Activated CD8-positive, alpha-beta T cell treated with anti-CD3 and anti-CD28 coated beads for 36 hours (primary cell): ENCODE measurements at places on chromosomes 4 and X. TPM values are rescaled to one million over a fixed set of nuclear protein-coding genes. Genes with fewer than 3 reads are reported as not detected.
A peak's percentile ranks its signal among the peaks of the same experiment; 100 is the strongest.

Gene CLDN22
- not detected for total RNA-seq

DNA sequence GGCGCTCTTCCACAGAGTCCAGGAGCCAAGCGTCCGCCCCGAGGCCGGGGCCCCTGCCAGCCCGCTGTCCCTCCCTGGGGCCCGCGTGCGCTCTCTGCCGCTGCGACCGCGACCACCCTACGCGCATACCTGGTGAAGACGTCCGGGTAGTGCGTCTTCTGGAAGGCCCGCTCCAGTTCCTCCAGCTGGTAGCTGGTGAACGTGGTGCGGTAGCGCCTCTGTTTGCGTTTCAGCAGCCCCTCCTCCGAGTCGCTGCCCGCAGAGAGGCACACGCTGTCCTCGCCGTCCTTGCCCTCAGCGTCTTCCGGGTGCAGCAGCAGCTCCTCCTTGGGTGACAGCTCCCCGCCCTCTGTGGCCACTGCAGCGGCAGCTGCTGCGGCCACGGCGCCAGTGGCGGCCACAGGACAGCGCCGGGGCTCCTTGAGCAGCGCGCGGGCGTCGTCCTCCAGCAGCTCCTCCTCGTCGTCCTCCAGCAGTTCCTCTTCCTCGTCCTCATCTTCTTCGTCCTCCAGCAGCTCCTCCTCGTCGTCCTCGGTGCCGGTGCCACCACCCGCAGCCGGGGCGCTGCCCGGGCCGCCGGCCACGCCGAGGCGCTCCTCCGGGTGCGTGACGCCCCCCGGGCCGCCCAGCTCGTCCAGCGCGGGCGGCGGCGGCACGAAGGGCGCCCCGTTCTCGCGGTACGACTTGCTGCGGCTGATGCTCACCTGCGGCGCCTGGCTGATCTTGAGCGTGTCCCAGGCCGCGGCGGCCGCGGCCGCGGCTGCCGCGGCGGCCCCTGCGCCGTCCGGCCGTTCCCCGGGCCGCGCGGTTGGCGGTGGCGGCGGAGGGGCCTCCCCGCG lies 2.8 kb downstream of the ARX start:
- no peak for DNase-seq

Gene IL2RG
- 310 TPM for total RNA-seq

Gene FAT4
- not detected for total RNA-seq

Gene XK
- total RNA-seq, result not detected

Gene SLC38A5
- 82.1 TPM for total RNA-seq

- DNase-seq, result peak; percentile 81
These were observed 21.1 kb downstream of the ACOX3 start for GRCh38 chr4:8419222-8420041.

Gene LRIT3
- 0.13 TPM for total RNA-seq

GRCh38 chrX:13470685-13470977 lies 98.8 kb upstream of the EGFL6 start:
- no peak for DNase-seq

GRCh38 chrX:71164071-71164470 lies 19.4 kb downstream of the NLGN3 start:
- no peak for DNase-seq

GRCh38 chr4:119725688-119726330 lies 97.2 kb upstream of the PDE5A start:
- DNase-seq, result no peak

DNA sequence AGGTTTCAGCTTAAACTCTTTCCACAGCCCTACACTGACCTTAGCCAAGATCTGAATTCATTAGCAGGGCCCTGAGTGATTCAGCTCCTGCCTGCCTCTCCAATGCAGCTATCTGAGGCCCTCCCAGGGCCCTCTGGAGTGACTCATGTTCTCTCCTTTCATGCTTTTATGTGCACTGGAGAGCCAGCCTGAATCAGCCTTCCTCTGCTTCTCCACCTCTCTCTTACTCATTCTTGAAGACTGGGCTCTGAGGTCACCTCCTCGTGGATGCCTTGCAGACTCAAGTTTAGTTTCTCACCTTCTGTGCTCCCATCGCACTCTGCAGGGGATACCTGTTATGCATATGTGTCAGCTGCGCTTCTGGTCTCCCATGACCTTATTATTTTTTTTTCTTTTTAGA lies 3.1 kb upstream of the OCIAD2 start:
- peak; percentile 87 for DNase-seq

- no peak for DNase-seq
These were observed 102.9 kb upstream of the PAQR3 start for GRCh38 chr4:79042079-79042674.

- no peak for DNase-seq
These were observed 824 bp upstream of the HMGB3 start for GRCh38 chrX:150982235-150982787.

Gene CXCL6
- not detected for total RNA-seq

DNA sequence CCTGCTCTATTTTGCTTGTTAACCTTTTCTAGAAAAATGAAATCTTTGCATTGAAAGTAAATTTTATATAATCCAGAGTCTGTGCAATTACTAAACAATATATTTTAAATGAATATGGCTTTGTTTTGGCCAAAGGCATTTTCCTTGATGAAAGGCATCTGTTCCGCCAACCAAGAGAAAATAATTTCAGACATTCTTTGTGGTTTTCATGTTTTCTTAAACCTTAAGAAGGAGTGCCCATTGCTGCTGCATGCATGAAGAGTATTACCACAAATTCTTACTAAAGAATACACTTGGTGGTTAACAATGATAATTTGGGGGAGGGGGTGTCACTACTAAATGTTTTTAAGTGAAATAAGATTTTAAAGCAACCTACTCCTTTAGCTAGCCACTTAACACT lies 2.7 kb upstream of the PDGFC start:
- DNase-seq, result no peak

- DNase-seq, result no peak
These were observed 202.4 kb downstream of the IDS start for GRCh38 chrX:149302705-149303104.

Gene SLC10A6
- total RNA-seq, result not detected

DNA sequence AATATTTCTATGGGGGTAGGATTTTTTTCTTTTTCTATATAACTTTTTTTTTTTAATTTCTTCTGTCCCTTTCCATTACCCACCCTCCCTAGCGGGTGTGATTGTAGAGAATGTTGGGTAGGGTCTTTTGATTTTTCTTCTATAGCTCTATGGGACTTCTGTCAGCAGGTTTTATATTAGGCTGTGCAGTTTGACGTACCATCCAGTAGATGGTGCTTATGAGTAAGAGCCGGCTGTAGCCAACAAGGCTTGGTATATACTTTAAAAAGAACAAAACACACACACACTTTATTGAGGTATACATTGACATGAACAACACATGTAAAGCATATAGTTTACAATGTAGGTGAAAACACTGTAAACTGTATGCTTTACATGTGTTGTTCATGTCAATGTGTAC lies 247.9 kb upstream of the POF1B start:
- DNase-seq, result no peak

- no peak for DNase-seq
These were observed 17.7 kb upstream of the GPC3 start for GRCh38 chrX:134002921-134003615.

GRCh38 chrX:34299451-34299967 lies 167.4 kb upstream of the FAM47A start:
- no peak for DNase-seq

DNA sequence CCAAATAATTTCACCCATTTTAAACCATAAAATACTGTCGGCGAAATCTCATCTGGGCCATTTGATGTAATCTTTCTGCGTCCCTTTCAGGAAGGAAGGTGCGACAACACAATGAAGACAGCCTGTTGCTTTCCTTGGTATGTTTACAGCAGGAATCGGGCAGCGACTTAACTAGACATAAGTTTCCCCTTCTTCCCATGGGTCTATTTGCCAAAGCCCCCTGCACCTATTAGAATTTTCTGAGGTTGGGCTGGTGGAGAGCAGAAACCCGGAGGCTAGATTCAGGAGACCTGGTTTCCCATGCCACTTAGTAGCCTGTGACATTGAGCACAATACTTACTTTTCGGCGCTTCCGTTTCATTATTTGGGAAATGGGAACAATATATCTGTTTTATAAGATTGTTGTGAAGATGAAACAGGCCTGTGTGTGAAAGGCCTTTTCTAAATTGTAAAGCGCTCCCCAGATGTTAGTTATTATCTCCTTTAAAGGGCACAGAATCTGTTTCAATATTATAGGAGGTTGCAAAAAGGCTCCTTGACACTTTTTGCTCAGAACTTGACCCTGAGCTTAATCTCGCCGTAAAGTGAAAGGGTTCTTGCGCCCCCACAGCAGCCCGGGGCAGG lies 552 bp upstream of the AFF1 start:
- DNase-seq, result no peak

Gene SPANXN4
- total RNA-seq, result not detected

- no peak for DNase-seq
These were observed 17.6 kb upstream of the GK2 start for GRCh38 chr4:79425586-79425985.

DNA sequence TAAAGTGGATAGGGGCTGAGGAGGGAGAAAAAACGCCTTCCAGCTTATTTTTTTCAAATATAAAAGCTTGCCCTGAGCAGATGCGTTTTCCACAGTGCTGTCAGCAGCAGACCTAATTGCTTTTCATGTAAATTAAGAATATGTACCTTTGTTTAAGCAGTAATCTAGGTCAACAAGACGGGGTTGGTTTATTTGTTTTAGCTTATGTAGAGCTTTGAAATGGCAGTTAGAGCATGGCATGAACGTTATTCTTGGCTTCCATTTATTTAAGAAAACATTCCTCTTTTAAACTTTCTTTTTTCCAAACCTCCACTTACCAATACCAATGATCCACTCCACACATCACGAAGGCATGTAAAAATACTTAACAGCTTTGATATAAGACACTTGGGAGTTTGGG lies 220.3 kb upstream of the TENM3 start:
- no peak for DNase-seq

GRCh38 chrX:15160558-15161095 lies 109.3 kb downstream of the ASB9 start:
- no peak for DNase-seq

DNA sequence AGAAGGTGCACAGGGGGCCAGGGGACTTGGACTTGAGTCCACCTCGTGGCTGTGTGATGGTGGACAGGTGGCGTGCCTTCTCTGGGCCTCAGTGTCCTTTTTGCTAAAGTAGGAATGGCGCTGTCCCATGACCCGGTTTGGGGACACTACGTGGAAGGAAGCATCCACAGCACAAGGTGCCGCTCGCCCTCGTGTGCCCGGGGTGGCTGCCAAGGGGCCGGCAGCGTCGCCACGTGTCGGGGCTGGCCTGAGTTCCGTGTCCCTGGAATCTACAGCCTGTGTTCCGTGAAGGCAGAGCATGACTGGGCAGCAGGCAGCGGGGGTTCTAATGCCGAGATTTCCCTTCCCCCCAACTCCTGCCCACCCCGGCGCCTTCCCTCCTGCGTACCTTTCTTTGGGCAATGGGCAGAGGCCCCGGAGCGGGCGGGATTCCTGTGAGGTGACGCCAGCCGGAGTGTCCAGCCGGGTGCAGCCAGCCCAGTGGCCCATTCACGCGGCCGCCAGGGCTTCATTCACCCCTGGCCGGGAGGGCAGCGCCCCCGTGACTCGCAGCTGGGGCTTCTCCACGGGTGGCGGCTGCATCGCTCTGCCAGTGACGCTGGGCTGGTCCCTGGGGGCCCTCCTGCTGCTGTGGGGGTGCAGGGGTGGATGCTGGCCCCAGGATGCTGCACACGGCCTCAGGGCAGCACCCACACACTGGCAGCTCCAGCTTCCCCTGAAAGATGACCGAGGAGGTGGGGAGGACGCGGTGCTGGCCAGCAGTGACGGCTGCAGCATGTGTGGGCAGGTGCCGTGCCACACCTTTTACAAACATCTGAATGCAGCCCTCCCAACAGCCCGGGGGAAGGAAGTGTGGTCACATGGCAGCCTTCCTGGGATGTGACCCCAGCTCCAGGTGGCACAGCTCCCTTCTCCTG lies 21.2 kb downstream of the DOK7 start:
- no peak for DNase-seq

DNA sequence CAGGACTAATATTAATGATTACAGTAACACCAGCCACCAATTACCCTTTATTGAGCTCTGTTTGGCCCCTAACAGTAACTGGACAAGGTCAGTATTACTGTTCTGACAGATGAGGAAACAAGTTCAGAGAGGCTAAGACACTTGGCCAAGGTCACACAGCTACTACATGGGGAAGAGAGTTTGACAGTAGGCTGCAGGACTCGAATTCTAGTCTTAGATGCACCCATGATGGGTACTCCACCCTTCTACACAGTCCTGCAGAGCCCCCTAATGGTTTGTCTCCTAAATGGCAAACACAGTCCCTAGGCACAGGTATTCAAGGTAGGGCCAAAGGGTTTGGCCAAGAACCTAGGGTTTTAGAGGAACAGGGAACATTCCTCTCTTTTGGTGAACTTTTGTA lies 93.9 kb downstream of the NSUN7 start:
- DNase-seq, result peak; percentile 57

DNA sequence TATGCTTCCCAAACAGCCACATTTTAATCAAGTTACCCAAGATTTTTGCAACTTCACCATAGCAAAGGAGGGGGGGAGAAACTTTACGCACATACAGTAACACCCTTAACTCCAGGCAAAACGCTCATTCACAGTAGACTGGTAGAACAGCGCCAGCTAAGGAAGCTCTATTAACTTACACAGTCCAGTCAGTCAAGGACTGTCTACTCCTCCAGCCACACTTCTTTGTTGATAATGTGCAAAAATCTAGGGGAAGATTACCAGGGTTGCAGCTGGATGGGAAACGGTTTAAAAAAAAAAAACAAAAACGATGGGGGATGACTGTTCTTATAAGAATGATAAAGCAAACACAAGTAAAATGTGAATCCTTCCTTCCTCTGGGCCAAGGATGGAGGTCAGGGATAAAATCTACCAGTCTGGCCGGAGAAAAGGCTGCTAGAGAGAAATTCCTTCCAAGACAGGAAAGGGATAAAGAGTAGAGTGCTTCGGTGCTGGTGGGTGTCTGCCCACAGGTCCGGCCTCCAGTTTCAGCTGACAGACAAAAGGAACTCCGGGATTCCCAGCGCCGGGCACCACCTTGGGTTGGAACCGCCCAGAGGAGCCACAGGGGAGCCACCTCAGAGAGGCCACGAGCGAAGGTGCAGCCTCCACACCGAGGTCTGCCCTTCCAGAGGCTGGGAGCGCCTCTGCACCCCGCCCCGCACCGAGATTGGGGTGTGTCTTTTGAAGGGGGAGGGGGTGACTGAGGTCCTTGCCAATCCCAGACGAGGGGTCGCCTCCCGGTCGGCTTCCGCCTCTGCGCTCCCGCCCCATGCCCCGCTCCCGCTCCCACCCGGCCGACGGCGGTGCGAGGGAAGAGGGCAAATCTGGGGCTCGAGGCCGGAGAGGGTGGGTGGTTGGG lies 811 bp downstream of the ANKRD50 start:
- DNase-seq, result peak; percentile 7

DNA sequence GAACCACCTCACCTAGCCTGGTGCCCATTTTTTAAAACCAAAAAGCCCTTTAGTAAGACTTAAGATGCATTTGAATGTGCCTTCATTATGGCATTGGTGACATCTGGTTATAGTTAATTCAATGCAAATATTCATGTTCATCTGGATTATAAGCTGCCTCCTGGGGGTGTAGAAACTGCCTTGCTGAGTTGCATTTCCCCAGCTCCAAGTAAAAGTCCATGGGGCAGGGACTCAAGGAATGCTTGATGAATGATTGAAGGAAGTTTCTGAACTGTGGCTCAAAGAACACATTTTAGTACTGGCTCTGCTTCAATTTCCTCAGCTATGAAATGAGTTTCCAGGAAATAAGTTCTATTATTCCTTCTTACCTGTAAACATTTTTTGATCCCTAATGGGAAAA lies 18.5 kb upstream of the RBM47 start:
- DNase-seq, result no peak

GRCh38 chrX:84932814-84933213 lies 70.9 kb upstream of the APOOL start:
- no peak for DNase-seq

- DNase-seq, result no peak
These were observed 26.1 kb upstream of the ZCCHC13 start for GRCh38 chrX:74277846-74278245.

- DNase-seq, result no peak
These were observed 42.5 kb upstream of the KCNIP4 start for GRCh38 chr4:21991050-21991449.

Gene CXXC4
- not detected for total RNA-seq
